ENCODE measurements at places on chromosomes 12 and 14. TPM values are rescaled to one million over a fixed set of nuclear protein-coding genes. Genes with fewer than 3 reads are reported as not detected.
A peak's percentile ranks its signal among the peaks of the same experiment; 100 is the strongest.

- H3K27ac ChIP-seq, result no peak overlapping the region
- H3K4me1 ChIP-seq, result no peaks in the 10 kb centered on the region
- H3K36me3 ChIP-seq, result no peaks in the 10 kb centered on the region
- DNase-seq, result no peak
Measured at GRCh38 chr12:99453836-99454538, 193.6 kb upstream of the GARIN6 start.

GRCh38 chr12:99381992-99382391 is 265.6 kb upstream of the GARIN6 start:
- no peaks in the 10 kb centered on the region for H3K36me3 ChIP-seq
- no peak for DNase-seq
- H3K4me1 ChIP-seq, result no peaks in the 10 kb centered on the region
- H3K4me3 ChIP-seq, result no peak overlapping the region
- no peaks in the 10 kb centered on the region for H3K27me3 ChIP-seq

DNA sequence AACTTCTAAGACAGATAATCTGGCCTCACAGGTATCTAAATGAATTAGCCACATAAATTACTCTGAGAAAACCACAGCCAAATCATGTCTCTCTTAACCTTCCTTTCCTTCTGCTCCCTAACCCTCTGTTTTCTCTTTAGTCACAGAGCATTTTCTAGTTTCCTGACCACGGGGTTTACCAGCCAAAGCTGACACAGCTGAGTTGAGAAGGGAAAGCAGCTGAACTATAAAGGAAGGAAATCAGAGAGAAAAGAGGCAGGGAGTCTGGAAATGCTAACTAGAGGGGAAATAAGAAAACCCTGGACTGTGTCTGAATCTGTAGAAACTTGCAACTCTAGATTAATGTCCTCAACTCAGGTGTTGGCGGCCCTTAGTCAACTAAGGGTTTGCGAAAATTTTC is 24.4 kb downstream of the ANKS1B start:
- DNase-seq, result no peak
- H3K27me3 ChIP-seq, result no peaks in the 10 kb centered on the region
- H3K4me3 ChIP-seq, result no peak overlapping the region
- no peak overlapping the region for H3K27ac ChIP-seq
- H3K36me3 ChIP-seq, result no peaks in the 10 kb centered on the region
- peaks cover 4% of the 10 kb centered on the region for H3K4me1 ChIP-seq

GRCh38 chr12:69687390-69687789 is 11.7 kb downstream of the BEST3 start:
- H3K4me1 ChIP-seq, result no peaks in the 10 kb centered on the region
- H3K36me3 ChIP-seq, result no peaks in the 10 kb centered on the region

GRCh38 chr12:45232756-45233372 is 17.0 kb downstream of the ANO6 start:
- no peaks in the 10 kb centered on the region for H3K27me3 ChIP-seq
- peak overlapping the region; percentile 79 for H3K27ac ChIP-seq
- H3K4me1 ChIP-seq, result peaks cover 6% of the 10 kb centered on the region
- H3K36me3 ChIP-seq, result no peaks in the 10 kb centered on the region
- DNase-seq, result no peak

DNA sequence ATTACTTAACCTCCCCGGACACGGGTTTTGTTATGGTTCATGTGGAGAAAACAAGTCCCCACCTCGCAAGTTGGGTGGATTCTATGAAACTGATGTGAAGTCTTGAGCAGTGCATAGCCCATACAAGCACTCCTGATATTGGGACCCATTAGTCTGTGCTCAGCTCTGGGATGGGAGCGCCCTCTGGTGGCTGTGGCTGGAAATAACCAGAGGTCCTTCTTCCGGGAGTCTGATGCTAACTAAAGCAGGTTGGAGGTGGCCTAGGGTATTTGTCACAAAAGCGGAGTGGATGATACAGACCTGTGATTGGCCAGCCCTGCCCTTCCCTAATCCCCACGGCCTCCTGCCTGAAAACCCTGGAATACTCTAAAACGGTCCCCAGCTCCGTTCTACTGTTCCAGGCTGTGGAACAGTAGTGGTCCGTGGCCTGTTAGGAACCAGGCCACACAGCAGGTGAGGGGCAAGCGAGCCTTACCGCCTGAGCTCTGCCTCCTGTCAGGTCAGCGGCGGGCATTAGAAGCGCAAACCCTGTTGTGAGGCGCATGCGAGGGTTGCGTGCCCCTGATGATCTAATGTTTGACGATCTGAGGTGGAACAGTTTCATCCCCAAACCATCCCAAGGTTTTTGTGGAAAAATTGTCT is 6.4 kb downstream of the SLC48A1 start:
- no peaks in the 10 kb centered on the region for H3K27me3 ChIP-seq
- H3K36me3 ChIP-seq, result no peaks in the 10 kb centered on the region
- peak; percentile 96 for DNase-seq
- H3K27ac ChIP-seq, result no peak overlapping the region
- H3K4me1 ChIP-seq, result peaks cover 7% of the 10 kb centered on the region

- no peak for DNase-seq
- H3K27me3 ChIP-seq, result no peaks in the 10 kb centered on the region
- peak overlapping the region; percentile 62 for H3K27ac ChIP-seq
- H3K4me1 ChIP-seq, result peaks cover 12% of the 10 kb centered on the region
- H3K4me3 ChIP-seq, result peak overlapping the region; percentile 96
Measured at GRCh38 chr12:59595565-59595882, 305 bp upstream of the SLC16A7 start.

- H3K27me3 ChIP-seq, result no peaks in the 10 kb centered on the region
- no peaks in the 10 kb centered on the region for H3K36me3 ChIP-seq
- no peak overlapping the region for H3K27ac ChIP-seq
- no peak for DNase-seq
- no peak overlapping the region for H3K4me3 ChIP-seq
Measured at GRCh38 chr14:63130531-63130930, 73.7 kb upstream of the RHOJ start.

DNA sequence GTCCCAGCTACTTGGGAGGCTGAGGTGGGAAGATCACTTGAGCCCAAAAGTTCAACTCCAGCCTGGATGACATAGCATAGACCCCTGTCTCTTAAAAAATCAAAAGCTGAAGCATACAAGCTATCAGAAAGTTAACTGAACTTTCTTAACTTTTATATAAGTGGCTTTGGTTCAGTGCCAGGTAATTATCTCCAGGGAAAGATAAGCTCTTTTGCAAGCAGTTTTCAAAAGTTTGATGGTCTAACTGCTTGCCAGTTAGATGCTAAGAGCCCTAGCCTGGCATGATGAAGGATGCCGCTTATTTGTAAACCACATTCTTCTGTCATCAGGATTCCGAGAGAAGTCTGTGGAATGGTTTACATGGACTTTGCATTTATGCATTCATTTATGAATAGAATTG is 409.1 kb downstream of the AEBP2 start:
- H3K4me1 ChIP-seq, result peaks cover 7% of the 10 kb centered on the region
- H3K27ac ChIP-seq, result no peak overlapping the region
- H3K27me3 ChIP-seq, result no peaks in the 10 kb centered on the region
- H3K36me3 ChIP-seq, result no peaks in the 10 kb centered on the region

- no peaks in the 10 kb centered on the region for H3K36me3 ChIP-seq
- DNase-seq, result no peak
- no peak overlapping the region for H3K27ac ChIP-seq
Measured at GRCh38 chr12:80902711-80903110, 35.0 kb downstream of the LIN7A start.

DNA sequence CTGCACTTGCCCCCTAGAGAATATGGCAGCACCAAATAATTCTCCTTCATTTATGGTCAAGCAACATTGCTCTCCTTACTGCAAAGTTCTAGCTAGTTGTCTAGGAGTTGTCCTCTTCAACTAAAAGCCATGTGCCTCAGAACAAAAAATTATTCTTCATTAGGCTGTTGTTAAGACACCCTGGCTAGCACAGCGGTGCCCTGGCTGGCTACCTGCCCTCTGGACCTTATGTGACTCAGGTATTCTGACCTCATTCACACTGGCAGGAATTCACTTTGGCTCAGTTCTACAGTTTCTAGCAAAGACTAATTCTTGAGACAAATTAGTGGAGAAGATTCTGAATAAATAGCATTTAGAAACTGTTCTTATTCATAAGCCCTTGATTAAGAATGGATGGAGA is 224.4 kb upstream of the KRR1 start:
- no peak overlapping the region for H3K4me3 ChIP-seq
- peaks cover 4% of the 10 kb centered on the region for H3K4me1 ChIP-seq
- no peaks in the 10 kb centered on the region for H3K36me3 ChIP-seq
- no peak for DNase-seq
- H3K27ac ChIP-seq, result no peak overlapping the region

GRCh38 chr14:83994020-83994419 is 1535.9 kb upstream of the FLRT2 start:
- no peaks in the 10 kb centered on the region for H3K36me3 ChIP-seq
- no peaks in the 10 kb centered on the region for H3K27me3 ChIP-seq
- no peak overlapping the region for H3K27ac ChIP-seq
- H3K4me1 ChIP-seq, result no peaks in the 10 kb centered on the region

DNA sequence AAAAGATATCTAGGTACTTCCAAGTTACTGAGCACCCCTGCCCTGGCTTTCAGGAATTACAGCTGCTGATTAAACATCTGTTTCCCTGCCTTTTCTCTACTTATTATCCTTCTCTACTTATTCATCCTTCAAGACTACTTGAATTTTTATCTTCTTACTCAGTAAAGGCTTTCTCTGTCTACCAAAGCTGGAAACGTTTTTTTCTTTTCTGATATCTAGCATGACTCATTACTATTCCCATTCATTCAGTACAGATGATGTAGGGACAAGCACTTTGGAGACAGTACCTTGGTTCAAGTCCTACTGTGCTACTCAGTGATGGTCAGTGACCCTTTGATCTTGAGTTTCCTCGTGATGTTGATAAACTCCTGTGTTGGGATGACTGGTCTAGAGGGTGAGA is 848.7 kb downstream of the NRXN3 start:
- H3K27me3 ChIP-seq, result no peaks in the 10 kb centered on the region
- H3K4me3 ChIP-seq, result no peak overlapping the region
- H3K27ac ChIP-seq, result no peak overlapping the region
- no peaks in the 10 kb centered on the region for H3K36me3 ChIP-seq

DNA sequence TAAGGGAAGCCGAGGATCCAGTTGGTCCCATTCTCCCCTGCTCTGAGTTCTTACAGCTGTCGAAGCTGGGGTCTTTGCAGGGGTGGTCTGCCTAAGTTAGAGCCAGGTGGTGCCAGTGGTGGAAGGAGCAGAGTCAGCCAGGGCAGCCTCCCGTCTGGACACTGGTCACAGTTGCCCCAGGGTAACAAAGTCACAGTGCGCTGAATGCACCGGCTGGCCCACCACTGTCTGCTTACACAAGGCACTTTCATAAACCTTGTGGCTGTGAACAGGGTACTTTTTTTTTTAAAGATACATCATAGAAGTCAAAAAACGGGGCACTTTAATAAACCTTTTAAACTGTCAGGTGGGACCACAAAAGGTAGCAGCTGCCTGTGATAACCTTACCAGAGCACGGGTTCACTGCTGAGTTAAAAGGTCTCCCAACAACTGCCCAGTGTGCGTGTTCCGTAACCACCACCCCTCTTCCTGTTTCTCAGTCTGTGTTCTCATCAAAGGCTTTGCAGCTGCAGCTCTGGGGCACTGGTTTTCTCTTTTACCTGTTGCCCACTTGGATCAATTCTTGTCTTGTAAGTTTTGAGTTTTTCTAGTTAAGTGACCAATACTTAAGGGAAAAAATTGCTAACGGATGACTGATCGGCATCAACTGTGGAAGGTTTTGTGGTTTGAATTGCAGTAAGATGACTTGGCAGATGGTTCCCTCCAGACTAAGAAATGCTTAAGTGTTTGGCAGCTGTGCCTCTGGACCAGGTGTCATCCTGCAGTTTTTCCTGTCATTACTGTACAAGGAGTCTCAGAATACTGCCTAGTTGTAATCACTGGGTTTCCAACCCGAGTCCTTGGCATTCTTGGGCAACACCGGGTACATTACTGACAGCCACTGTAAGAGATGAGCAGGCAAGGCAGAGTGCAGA is 55.9 kb downstream of the DYNC1H1 start:
- H3K4me1 ChIP-seq, result no peaks in the 10 kb centered on the region
- DNase-seq, result no peak
- no peaks in the 10 kb centered on the region for H3K27me3 ChIP-seq
- peaks cover 55% of the 10 kb centered on the region for H3K36me3 ChIP-seq

DNA sequence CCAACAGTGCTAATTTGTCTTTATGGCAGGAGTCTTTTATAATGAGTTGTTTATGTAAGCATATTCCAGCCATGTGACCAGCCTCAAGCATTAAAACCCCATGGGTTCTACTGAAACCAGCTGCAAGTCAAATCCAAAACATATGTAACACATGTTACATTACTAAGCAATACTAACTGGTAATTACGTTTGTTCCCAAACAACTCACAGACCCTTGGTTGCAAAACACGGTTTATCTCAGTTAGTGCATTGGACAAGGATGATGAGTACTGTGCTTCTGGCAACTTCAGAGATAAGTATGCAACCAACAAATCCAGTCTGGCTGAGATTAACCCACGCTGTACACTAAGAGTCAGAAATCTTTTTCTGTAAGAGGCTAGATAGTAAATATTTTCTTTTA is 110.1 kb upstream of the FAR2 start:
- no peaks in the 10 kb centered on the region for H3K4me1 ChIP-seq
- H3K36me3 ChIP-seq, result no peaks in the 10 kb centered on the region
- H3K4me3 ChIP-seq, result no peak overlapping the region
- H3K27ac ChIP-seq, result no peak overlapping the region

- H3K36me3 ChIP-seq, result no peaks in the 10 kb centered on the region
- no peak for DNase-seq
- no peaks in the 10 kb centered on the region for H3K27me3 ChIP-seq
- no peaks in the 10 kb centered on the region for H3K4me1 ChIP-seq
- no peak overlapping the region for H3K27ac ChIP-seq
Measured at GRCh38 chr14:51203881-51204280, 36.2 kb upstream of the TMX1 start.

- no peaks in the 10 kb centered on the region for H3K36me3 ChIP-seq
- DNase-seq, result no peak
- H3K4me3 ChIP-seq, result no peak overlapping the region
- no peak overlapping the region for H3K27ac ChIP-seq
- no peaks in the 10 kb centered on the region for H3K27me3 ChIP-seq
- H3K4me1 ChIP-seq, result peaks cover 3% of the 10 kb centered on the region
Measured at GRCh38 chr14:29648045-29648444, 279.6 kb downstream of the PRKD1 start.

GRCh38 chr12:113996026-113996425 is 29.9 kb upstream of the RBM19 start:
- no peaks in the 10 kb centered on the region for H3K36me3 ChIP-seq
- DNase-seq, result no peak
- no peak overlapping the region for H3K27ac ChIP-seq
- no peaks in the 10 kb centered on the region for H3K27me3 ChIP-seq
- H3K4me3 ChIP-seq, result no peak overlapping the region
- no peaks in the 10 kb centered on the region for H3K4me1 ChIP-seq

GRCh38 chr12:13046964-13047363 is 2.8 kb downstream of the FAM234B start:
- H3K27me3 ChIP-seq, result no peaks in the 10 kb centered on the region
- no peak overlapping the region for H3K27ac ChIP-seq
- no peak for DNase-seq
- H3K4me1 ChIP-seq, result peaks cover 3% of the 10 kb centered on the region

- H3K27ac ChIP-seq, result no peak overlapping the region
- no peaks in the 10 kb centered on the region for H3K27me3 ChIP-seq
- DNase-seq, result peak; percentile 28
- no peaks in the 10 kb centered on the region for H3K4me1 ChIP-seq
- H3K4me3 ChIP-seq, result no peak overlapping the region
Measured at GRCh38 chr14:101174980-101175606, 271.6 kb upstream of the RTL1 start.

GRCh38 chr14:69317102-69317755 is 57.3 kb downstream of the GALNT16 start:
- no peak overlapping the region for H3K4me3 ChIP-seq
- H3K27ac ChIP-seq, result no peak overlapping the region
- H3K4me1 ChIP-seq, result no peaks in the 10 kb centered on the region

- no peak overlapping the region for H3K4me3 ChIP-seq
Measured at GRCh38 chr14:97219431-97220017, 422.3 kb downstream of the VRK1 start.

The ANKRD9 gene
- polyA plus RNA-seq, result 1.5 TPM

The MSI1 gene
- polyA plus RNA-seq, result not detected

The RECQL gene
- polyA plus RNA-seq, result 5.8 TPM

The APOLD1 gene
- polyA plus RNA-seq, result 1.4 TPM

The TMPRSS12 gene
- polyA plus RNA-seq, result not detected

The ACOT6 gene
- 1.1 TPM for polyA plus RNA-seq
